NCI-H446 (cell line): ENCODE measurements at places on chromosomes 3 and 15.

- DNase-seq, result no peak
Measured at GRCh38 chr3:129470861-129471260, 30.8 kb downstream of the IFT122 start.

GRCh38 chr15:72958634-72959033 is 93.6 kb upstream of the NEO1 start:
- DNase-seq, result no peak

GRCh38 chr3:62128051-62128450 is 245.3 kb downstream of the FEZF2 start:
- no peak for DNase-seq

DNA sequence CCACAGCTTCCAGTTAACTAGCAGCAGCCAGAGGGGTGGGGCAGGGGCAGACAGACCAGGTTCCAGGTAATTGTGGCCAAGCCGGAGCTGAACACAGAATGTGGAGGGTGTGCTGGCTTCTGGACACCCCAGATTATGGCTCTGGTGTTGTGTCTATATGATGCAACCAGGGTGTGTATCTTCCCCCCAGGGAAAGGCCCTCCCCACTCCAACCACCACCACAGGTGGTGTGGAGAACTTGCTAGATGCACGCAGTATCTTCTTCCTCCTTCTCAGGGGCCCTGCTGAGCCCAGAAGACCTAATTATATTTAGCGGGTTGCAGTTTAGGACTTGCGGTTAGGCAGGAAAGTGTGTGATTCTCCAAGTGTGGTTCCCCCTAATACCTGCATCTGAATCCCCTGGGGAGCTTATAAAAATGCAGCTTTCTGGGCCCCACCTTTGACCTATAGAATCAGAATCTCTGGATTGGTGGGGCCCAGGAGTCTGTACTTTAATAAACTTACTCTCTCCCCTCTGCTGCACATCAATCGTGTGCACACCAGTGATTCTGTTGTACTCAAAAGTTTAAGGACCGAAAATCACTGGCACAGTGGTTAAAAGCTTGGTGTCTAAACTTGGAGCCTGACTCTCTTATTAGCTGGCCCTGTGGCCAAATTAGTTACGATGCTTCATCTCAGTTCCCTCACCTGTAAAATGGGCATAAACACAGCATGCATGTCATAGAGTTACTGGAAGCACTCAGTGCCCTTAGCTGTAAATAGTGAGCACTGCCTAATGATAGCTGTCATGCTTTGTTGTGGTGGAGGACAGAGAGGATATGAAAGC is 379.1 kb upstream of the PROK2 start:
- DNase-seq, result no peak

GRCh38 chr3:42822828-42823227 is 13.6 kb downstream of the ACKR2 start:
- no peak for DNase-seq

- no peak for DNase-seq
Measured at GRCh38 chr3:183275418-183275817, 22.4 kb downstream of the B3GNT5 start.

- no peak for DNase-seq
Measured at GRCh38 chr3:7437231-7437630, 576.3 kb downstream of the GRM7 start.

- DNase-seq, result no peak
Measured at GRCh38 chr3:61965770-61966131, 404.4 kb downstream of the PTPRG start.

DNA sequence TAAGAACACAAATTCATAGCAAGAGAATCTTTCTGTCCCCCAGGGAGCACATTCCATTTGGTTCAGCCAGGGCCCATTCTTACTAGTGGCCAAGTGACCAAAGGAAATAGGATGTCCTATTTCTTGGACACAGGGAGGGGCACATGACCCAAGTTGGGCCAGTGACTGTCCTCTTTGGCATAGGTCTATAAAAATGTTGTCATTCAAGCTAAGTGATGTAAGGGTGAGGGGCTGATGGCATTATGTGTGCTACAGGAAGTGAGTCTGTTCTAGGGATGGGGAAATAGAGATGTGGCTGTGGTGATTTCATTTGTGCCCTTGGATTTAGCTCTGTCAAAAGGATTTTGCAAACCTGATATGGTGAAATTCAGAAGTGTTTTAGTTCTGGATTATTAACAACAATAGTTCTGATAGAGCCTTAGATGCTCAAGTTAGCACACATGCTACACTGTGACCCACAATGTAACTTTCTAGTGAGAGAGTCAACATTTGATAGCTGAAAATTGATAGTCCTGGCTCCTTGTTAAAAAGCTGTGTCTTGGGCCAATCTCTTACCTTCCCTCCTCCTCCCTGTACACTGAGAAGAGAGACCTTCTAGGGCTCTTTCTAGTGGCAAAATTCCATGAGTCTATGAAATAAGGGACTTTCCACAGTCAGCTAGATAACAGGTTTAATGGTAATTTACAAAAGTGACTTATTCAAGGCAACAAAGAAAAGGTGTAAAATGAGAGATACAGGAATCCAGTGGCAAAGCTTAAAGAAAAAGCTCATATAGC is 117.2 kb downstream of the THRB start:
- no peak for DNase-seq

GRCh38 chr3:33433843-33434242 is 6.4 kb downstream of the UBP1 start:
- no peak for DNase-seq

DNA sequence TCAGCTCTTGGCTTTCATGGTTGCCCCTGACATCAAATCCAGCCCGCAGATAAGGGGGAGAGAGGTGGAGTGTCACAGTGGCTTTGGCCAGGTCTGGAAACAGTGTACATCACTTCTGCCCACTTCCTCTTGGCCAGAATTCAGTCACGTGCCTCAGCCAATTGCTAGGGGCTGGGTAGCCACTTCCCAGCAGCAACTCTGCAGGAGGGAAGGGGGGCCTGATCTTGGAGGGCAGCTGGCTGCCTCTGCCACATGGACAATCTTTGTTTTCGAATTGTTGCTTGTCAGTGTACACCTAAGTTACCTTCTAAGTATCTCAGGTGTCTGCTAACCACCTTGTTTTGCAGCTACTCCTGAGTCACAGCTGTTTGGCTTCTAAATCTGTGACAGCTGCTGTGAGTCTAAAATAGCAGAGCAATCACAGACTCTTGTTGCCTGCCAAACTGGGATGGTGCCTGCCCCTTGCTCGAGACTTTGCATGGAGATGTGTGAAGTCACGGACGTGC is 41.0 kb upstream of the LIMD1 start:
- DNase-seq, result peak; percentile 55

GRCh38 chr3:149970716-149971402 is at the start of gene PFN2:
Gene PFN2 (minus strand): TSS chr3:149970895. CDS start chr3:149970856, 39 bp downstream.
- peak; percentile 96 for DNase-seq

DNA sequence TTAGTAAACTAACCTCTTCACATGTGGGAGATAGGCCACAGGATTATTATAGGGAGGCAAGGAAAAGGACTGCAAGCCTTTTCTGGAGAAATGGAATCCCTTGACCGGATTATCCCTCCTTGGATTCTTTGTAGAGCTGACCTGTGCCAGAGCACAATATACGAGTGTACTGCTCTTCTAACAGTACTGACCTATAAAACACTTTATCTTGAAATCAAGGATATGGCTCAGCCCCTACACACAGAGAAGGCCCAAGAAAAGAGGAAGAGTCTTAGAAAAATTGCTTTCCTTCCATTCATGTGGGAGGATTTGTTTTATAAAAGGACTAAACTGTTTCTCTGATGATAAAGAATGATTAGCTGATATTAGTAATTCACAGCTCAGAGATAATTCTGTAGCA is 42.2 kb downstream of the DMXL2 start:
- no peak for DNase-seq
